Parietal lobe (tissue), 2 donors: ENCODE measurements at places on chromosomes 1 and 21. TPM values are rescaled to one million over a fixed set of nuclear protein-coding genes. Genes with fewer than 3 reads are reported as not detected.

TLCD4 gene
- total RNA-seq: 7.8 TPM

MTR gene
- 48.5 TPM for total RNA-seq

ZMYM1 gene
- 36.0 TPM for total RNA-seq

CCDC190 gene
- 0.94 TPM for total RNA-seq

PLA2G2C gene
- not detected for total RNA-seq

KRTAP25-1 gene
- total RNA-seq: not detected

FCRL2 gene
- total RNA-seq: not detected

EEIG2 gene
- total RNA-seq: 41.0 TPM

LAMC2 gene
- total RNA-seq: 0.31 TPM

PRAMEF1 gene
- total RNA-seq: not detected

SH3GLB1 gene
- 121 TPM for total RNA-seq

AMIGO1 gene
- 13.1 TPM for total RNA-seq
